CD4-positive, alpha-beta T cell (primary cell): ENCODE measurements at places on chromosomes 7 and 10. TPM values are rescaled to one million over a fixed set of nuclear protein-coding genes. Genes with fewer than 3 reads are reported as not detected.
A peak's percentile ranks its signal among the peaks of the same experiment; 100 is the strongest.

- DNase-seq, result peak; percentile 39
Observed at GRCh38 chr10:100509241-100509840, 10.3 kb downstream of the SEC31B start.

DNA sequence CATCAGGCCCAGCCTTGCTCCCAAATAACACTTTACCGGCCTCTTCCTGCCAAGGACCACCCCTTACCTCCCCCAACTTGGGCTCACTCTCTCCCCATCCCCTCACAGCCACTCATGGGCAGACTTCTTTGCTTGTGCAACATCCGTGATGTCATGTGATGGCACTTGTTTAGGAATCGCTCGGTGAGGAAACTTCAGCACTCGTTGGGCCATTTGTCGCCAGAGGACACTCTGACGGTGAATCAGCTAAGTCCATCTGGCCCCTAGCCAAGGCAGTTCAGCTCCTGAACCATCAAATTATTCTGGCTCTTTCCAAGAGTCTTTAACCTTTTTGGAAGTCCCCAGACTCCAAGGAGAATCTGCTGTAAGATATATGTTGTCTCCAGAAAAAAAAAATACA, 19.2 kb downstream of the BTBD16 start:
- DNase-seq, result no peak

The GNAT3 gene
- total RNA-seq, result not detected

DNA sequence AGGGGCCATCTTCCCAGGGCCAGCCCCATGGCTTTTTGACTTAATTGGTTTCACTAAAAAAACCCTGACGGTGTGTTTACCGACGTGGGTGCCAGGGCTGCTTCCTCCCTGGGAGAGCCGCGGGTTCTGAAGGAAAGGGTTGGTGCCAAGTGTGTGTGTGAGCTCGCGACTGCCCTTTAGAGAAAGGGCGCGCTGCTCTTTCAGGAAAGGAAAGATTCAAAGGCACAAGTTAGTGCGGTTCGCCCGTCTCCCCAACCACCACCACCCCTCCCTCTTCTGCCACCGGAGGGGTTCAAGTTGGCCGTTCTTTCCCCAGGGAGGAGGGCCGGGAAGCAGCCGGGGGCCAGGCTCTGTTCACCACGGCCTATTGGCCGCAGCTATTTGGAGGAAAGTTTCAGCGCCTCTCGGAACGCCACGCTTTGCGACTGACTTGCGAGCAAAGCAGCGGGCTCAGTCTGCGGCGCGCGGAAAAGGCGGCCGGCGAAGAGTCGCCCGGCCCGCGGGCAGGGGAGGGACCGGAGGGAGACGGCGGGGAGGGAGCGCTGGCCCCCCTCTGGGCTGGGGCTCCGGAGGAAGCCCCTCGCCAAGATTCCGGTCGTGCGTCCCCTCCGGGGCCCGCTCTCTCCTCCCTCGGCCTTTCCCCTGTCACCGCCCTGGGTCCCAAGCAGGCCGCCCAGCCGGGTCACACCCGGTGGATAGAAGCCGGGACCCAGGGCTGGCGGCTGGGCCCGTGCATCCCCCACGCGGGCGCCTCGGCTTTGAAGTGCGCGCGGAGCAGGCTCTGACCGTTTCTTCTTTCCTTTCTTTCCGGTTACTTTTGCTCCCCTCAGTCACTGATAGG, 165.9 kb upstream of the PPP1R3A start:
- no peak for DNase-seq

DNA sequence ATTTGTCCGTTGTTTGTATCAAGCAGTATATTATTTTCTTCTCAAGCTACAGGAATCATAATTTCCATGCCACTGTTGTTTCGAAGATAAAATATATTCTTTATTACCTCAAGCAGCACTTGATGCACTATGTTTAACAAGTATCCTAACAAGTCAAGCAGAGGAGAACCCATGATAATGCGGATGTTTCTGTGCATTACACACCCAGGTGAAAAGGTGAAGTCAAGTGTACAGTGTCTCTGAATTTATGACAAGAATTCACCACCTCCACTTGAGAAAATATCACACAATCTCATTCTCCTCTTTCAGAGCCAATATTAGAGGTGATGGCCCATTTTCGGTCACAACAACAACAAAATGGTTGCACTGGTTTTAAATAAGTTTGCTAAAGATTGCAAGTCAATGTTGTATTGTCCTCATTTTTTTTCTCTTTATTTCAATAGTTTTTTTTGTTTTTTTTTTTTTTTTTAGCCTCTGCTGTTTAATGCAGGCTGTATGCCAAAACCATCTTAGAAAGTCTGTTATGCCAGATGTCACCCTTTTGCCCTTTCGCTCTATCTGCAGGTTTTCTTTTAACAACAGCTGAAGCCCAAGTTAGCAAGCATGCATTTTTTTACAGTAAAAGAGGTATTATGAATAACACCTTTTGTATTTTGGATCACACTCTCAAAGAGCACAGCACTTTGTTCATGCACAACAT, 568.7 kb upstream of the LRRN3 start:
- DNase-seq, result no peak

- DNase-seq, result no peak
Observed at GRCh38 chr10:60170250-60170649, 219.4 kb downstream of the ANK3 start.

The PNLIPRP2 gene
- not detected for total RNA-seq

DNA sequence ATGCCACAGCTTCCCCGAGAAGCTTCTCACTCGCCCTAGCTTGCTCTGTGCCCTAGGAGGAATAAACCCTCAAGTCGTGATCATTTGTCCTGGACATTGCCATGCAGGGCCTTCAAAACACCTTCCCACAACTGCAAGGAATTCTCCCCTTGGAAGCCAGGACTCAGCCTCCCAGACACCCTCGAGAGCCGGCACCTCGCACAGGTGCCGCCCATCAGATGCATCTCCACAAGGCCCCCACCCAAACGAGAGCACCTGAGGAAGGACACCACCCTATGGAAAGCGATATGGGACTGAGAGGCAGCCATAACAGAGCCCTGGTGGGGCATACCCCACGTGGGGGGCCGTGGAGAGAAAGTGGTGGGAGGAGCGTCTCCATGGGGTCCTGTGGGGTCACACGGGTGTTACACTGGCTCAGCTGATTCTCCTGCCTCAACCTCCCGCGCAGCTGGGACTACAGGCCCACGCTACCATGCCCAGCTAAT, 77.6 kb upstream of the FOXK1 start:
- DNase-seq, result no peak

The SDHAF3 gene
- total RNA-seq, result 5.0 TPM

- DNase-seq, result no peak
Observed at GRCh38 chr7:38679419-38679818, 48.2 kb upstream of the AMPH start.

DNA sequence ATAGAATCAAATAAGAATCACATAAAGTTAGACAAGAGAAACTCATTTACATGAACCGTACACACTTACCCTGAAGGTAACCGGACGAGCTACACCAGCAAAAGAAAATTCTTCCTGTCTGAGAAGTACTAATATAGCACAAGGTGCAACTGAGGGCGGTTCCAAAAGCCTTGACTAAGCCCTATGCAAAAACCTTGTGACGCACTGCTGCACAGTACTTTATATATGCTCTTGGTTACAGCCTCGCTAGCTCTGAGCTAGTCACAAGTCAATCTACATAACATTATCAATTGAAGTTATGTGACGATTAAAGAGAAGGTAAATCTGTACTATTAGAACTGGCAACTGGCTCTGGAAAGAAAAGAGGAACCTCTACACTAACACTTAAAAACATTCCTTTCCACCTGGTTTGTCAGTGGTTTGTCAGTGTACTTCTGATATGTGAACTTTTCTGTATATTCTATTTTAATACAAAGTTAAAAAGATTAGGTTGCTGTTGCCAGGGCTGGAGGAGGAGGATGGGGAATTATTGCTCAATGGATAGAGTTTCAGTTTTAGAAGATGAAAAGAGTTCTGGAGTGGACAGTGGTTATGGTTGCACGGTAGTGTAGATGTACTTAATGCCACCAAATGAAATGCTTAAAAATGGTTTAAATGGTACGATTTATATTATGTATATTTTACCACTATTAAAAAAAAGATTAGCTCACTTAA, 21.6 kb downstream of the NT5C3A start:
- peak; percentile 44 for DNase-seq

DNA sequence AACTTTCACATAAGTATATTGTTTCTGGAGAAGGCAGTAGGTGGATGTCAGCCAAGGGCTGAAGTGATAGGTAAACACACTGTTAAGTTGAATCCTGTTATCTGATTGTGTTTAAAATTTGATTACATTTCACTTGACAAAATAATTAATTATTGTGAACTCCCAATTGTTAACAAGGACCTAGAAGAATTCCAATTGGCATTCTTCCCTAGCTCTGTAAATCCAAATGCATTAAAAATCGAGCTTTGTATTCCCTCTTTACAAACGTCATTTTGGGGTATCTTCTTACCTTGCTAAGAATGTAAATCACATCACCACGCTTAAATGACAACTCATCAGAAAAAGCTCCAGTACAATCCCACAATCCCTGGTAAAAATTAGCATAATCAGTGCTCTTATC, 179.9 kb downstream of the SKAP2 start:
- DNase-seq, result no peak

DNA sequence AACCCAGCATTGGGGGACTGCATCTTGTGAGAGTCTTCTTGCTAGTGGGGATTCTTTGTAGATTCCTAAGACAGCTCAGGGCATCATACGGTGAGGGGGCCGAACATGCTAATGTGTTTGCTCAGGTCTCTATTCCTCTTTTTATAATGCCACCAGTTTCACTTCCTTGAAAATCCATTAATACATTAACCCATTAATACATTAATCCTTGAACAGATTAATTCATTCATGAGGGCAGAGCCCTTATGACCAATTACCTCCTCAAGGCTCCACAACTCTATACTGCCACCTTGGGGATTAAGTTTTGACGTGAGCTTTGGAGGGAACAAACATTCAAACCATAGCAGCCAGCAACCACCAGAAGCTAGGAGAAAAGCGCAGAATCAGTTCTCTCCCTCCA, 67.2 kb upstream of the POT1 start:
- DNase-seq, result no peak

The LIPF gene
- total RNA-seq, result not detected

DNA sequence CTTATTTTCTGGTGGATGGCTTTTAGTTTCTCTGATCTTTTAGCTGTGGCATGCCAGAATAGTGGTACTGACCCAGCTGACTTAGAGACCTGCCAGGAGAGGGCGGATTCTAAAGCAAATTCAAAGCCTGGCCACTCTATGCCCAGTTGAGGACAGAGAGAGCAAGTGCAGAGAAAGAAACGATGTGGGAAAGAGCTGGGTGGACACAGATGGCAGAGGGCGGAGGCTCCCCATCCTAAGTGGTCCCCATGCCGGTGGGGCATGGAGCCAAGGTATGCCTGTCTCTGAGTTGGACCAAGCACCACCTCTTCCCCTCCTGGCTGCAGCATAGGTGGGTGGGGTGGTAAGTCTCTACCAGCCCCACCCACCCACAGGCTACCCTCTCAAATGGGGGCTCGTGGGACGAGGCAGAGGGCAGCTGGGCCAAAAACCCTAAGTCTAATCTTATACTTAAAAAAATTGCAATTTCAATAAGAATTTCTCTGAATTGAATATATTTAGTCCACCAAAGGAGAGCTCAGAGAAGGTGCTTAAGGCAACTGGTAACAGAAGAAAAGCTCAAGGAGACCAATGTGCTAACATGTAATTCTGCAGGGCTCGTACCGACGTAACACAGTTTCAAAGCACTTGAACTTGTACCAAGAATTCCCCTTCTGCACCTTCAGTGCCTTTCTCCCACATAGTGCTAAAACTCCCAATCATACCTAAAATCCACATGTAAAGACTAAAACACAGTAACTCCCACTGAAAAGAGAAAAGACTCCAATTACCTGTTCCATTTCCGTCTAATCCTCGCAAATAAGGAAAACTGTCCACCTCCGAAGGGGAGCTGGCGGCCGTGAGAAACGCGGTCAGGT, 85.7 kb upstream of the NMT2 start:
- no peak for DNase-seq

- no peak for DNase-seq
Observed at GRCh38 chr7:158076215-158076614, 511.4 kb downstream of the PTPRN2 start.

The PTCD1 gene
- 4.8 TPM for total RNA-seq

GRCh38 chr10:119686465-119687191, 35.4 kb downstream of the BAG3 start:
- DNase-seq, result peak; percentile 91

GRCh38 chr10:118551535-118552100, 43.8 kb downstream of the PRLHR start:
- no peak for DNase-seq

DNA sequence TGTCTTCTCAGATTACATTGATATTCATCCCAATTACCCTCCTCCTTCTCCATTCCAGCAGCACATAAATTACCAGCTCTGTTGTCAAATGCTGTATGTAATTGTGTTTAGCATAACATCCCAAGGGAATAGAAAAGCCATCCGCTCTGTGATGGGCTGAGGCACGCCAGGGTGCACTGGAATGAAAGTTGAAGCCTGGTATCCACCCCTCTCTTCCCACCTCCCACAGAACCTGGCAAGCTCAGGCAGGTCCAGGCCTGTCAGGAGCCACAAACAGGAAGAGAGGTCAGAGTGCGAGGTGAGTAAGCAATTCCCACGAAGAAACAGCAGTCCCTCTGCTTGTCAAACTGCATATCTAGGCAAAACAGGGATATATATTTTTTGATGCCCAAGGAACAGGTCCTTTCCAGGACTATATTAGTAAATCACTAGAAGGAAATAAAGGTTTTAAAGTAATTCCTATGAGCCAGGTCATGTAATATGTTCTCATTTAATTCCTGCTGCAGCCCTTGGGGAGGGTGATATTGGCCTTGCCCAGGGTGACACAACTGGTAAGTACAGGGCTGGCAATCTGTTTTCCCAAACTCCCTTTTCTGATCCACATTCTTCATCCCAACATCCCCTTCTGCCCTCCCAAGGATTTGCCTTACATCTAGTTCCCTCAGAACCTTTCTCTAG, 155.6 kb upstream of the GHITM start:
- no peak for DNase-seq

- DNase-seq, result no peak
Observed at GRCh38 chr7:93146472-93147141, 1.6 kb downstream of the SAMD9L start.

- no peak for DNase-seq
Observed at GRCh38 chr7:127683776-127684681, 32.0 kb downstream of the SND1 start.

The RSPH10B2 gene
- total RNA-seq, result not detected

The CYP3A7 gene
- not detected for total RNA-seq

GRCh38 chr10:104615136-104615535, 26.0 kb upstream of the SORCS3 start:
- DNase-seq, result no peak

- no peak for DNase-seq
Observed at GRCh38 chr7:36278620-36279172, 111.0 kb upstream of the ANLN start.

DNA sequence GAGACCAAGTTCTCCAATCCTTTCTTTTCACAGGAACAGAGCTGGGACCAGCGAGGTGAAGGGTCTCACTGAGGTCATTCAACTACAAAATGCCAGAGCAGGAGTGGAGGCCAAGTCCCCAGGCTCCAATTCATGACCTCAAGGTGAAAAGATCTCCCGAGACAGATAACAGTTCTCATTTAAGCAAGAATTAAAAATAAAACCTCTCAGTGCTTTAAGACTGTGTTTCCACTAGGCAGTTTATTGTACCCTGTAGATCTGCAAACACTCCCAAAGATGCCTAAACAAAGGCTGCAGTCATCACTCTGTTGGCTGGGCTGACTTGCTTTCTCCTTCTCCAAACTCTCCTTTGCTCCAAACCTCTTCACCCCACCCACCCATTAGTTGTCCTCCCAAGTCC, 74.8 kb upstream of the CXCL12 start:
- DNase-seq, result no peak

The RADIL gene
- not detected for total RNA-seq
